ENCODE measurements at places on chromosomes 16 and 17.

- DNase-seq: no peak
These were observed 114.5 kb downstream of the CPPED1 start for GRCh38 chr16:12688951-12689850.

- peak; percentile 51 for DNase-seq
These were observed 135.9 kb downstream of the KATNIP start for GRCh38 chr16:27685807-27686206.

GRCh38 chr16:23907903-23908302 lies 72.1 kb downstream of the PRKCB start:
- no peak for DNase-seq

GRCh38 chr17:35486920-35487732 lies 38.6 kb upstream of the SLFN13 start:
- peak; percentile 56 for DNase-seq

DNA sequence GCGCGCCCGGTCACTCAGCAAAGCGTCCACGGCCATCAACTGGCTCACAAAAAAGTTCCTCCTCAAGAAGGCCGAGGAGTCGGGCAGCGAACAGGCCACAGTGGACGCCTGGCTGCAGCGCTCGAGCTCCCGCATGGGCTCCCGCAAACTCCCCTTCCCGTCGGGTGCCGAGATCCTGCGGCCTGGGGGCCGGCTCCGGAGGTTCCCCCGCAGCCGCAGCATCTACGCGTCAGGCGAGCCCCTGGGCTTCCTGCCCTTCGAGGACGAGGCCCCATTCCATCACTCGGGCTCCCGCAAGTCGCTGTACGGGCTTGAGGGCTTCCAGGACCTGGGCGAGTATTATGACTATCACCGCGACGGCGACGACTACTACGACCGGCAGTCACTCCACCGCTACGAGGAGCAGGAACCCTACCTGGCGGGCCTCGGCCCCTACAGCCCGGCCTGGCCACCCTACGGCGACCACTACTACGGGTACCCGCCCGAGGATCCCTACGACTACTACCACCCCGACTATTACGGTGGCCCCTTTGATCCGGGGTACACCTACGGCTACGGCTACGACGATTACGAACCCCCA lies 10.7 kb downstream of the MYO15A start:
- DNase-seq: no peak

- no peak for DNase-seq
These were observed 14.5 kb downstream of the CASKIN1 start for GRCh38 chr16:2181952-2182351.

- DNase-seq: no peak
These were observed 168.0 kb upstream of the RPH3AL start for GRCh38 chr17:520447-521182.

- DNase-seq: no peak
These were observed 198 bp upstream of the PYDC1 start for GRCh38 chr16:31217136-31217530.

DNA sequence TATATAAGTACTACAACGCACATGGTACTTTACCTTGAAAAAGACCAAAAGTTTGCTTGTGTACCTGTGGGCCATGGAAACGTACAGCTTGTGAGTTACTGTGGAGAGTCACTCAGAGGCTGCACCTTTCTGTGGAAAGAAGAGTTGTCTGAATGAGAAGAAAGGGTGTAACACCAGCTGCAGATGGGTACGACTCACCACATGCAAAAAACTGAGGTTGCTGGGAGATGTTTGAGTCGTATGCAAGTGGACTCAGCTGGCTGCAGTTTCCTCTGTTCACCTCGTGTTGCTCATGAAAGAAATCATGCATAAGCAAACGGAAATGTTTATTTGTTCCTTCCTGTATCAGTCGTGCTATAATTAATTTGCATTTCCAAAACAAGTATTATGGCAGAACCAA lies 22.4 kb upstream of the DYNLRB2 start:
- DNase-seq: no peak

DNA sequence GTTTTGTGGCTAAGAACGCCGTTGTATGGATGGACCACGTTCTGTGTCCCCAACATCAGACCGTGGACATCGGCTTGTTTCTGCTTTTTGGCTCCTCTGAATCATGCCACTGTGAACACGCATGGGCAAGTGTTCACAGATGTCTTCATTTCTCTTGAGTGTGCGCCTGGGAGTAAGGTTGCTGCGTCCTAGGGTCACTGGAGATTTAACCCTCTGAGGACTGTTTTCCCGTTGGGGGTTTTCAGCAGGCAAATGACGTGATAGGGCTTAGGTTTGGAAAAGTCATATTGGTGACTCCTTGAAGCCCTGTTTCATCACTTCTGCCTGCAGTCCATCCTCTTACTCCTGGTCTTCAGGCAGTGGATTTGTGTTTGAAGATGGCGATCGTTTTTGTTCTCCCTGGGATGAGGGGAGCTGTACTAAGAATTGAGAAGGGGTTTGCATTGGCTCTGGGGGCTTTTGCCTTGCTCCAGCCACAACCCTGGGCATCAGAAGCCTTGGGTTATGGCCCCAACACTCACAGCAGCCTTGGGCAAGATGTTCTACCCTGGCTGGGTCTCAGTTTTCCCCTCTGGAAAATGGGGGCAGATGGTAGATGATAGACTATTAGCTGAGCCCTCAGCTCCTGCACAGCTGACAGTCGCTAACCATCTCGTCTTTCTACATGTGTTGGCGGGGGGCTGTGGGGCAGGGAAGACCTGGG lies 67.2 kb upstream of the CIBAR2 start:
- DNase-seq: no peak

GRCh38 chr17:77706938-77707337 lies 251.6 kb upstream of the TNRC6C start:
- no peak for DNase-seq

DNA sequence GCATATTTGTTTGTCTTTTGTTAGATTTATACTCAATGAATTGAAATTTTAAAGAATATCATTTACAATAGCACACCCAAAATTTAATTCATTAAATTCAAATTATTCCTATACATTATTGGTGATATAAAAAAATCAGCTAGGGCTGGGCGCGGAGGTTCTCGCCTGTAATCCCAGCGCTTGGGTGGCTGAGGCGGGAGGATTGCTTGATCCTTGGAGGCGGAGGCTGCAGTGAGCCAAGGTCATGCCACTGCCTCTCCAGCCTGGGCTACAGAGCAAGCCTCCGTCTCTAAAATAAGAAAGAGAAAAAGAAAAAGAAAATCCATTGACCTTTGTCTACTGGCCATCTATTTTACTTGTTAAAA lies 4.5 kb upstream of the PRDM7 start:
- no peak for DNase-seq

- DNase-seq: peak; percentile 81
These were observed 26.1 kb upstream of the ABCA8 start for GRCh38 chr17:68981288-68981687.

- DNase-seq: peak; percentile 7
These were observed 309.5 kb upstream of the PMFBP1 start for GRCh38 chr16:72481419-72481818.

- DNase-seq: no peak
These were observed 181.4 kb upstream of the WSCD1 start for GRCh38 chr17:5888811-5889210.

DNA sequence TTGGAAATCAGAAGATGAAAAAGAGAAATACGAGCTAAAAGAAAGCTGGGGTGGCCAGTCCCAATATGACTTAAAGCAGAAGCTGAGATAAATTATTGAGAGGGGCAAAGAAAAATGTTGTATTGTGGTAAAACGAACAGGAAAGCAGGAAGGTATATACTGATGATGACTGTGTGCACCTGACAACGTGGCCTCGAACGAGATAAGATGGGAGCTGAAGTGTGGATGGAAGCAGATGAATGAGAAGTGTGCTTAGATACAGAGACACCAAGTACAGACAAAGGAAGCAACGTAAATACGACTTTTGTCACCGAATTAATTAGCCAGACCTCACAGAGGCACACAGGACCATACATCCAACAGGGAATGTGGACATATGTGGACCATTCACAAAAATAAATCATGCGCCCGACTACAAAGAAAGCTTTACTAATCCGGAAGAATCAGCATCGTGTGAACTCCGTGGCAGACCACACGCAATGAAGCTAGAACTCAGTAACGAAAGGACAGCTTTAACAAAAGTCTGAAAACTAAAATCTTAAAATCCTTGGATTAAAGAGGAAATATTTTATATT lies 218.7 kb downstream of the RPTOR start:
- DNase-seq: no peak

Measured in AG10803 (cell line).